Activated CD8-positive, alpha-beta memory T cell treated with anti-CD3 and anti-CD28 coated beads, Interleukin-2, amount 50 U/mL, for 48 hours (primary cell): ENCODE measurements at places on chromosomes 3 and 15.

- no peak for DNase-seq
Observed at GRCh38 chr3:113428581-113428980, 12.7 kb downstream of the CFAP44 start.

DNA sequence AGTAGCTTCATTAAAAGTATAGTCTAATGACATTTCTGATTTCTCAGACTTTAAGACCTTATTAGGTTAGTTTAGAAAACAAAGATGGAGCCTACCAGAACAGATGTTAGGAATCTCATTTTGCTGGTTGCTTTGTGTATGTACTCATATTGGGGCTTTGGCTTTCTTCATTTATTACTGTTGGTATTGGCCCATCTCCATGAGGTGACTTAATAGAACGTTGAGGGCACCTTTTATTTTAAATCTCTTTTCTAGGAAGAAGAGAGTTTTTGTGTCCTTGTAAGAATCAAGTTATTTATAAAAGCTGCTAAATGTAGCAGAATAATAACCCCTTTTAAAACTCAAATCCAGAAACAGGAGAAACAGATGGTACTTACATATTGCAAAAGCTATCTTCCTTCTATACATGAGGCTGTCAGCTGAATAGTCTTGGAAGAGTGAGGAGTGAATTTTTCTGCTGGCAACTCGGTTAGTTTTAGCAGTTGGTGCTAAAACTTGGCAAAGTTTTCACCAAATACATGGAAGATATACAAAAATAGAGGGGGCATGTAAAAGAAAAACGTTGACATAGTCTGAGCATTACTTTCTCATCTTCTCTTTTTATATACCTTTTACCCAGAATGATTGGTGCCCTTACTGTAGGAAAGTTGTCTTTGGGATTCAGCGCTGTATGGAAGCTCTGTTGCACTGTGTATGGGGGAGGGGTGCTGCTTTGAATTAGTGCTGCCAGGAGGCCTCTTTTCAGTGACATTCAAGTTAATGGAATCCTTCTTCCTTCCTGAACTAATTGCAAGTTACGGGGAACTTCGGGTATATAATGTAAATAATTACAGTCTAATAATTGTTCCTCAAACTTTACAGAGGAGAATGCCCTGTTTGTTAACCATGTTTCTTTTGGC, 35.8 kb downstream of the CTNNB1 start:
- DNase-seq = no peak

- no peak for DNase-seq
Observed at GRCh38 chr3:52721730-52722008, 15.8 kb downstream of the SPCS1 start.

DNA sequence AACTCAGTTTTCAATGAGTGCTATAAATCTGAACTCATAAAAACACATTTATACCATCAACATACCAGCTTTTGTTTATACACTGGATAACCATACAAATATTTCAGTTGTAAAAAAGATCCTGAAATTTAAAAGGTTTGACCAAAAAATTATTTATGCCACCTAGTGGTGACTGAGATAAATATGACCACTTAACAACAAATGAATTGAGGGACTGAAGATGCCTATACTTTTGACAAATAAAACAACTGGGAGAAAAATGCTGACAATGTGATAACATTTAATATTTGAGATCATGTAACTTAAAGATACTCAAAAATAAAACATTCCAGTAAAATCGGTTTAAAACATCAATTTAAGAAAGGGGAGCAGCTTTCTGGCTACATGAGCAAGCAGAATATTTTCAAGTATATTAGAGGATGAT, 30.4 kb downstream of the ATG3 start:
- no peak for DNase-seq

- DNase-seq = no peak
Observed at GRCh38 chr3:152466784-152467183, 198.1 kb downstream of the MBNL1 start.

- DNase-seq = no peak
Observed at GRCh38 chr3:113214917-113215595, 3.7 kb downstream of the BOC start.

DNA sequence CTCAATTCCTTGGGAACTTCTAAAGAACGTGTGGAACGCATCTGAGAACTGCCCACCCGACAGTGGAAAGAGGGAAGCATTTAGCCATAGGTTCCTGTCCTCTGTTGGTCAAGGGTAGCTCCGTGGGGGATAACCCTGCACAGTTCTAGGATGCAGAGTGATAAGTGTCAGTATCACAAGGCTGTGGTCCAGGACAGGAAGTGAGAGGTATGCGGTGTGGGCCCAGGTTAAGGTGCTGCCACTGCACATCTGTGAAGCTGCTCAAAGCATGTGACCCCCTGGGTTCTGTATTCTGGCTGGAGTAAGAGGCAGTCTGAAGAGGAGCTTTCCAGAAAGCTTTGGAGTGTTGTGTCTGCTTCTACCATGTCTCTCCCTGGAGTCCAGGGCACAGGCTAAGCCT, 51.7 kb upstream of the HES1 start:
- DNase-seq = no peak

GRCh38 chr3:12307136-12307535, 18.3 kb downstream of the PPARG start:
- no peak for DNase-seq

- peak; percentile 87 for DNase-seq
Observed at GRCh38 chr15:90059208-90059985, 42.9 kb downstream of the IDH2 start.

GRCh38 chr3:5197022-5197421, 9.5 kb downstream of the EDEM1 start:
- no peak for DNase-seq

DNA sequence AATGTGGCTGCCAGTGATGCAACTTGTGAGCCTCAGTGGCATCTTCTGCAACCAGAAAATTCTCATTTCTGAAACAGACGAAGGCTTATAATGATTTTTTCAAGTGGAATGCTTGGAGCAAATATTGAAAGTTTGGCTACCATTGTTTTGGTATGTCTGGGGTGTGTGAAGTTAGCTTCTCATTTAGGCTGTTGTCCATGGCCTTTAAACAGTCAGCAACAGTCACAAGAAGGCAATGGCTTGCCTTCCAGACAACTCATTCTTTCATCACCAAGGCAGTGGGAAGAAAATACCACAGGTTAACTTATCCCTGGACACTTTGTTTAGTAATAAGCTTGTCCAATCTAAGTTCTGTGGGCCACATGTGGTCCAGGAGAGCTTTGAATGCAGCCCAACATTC, 4.7 kb upstream of the BNC1 start:
- no peak for DNase-seq

- no peak for DNase-seq
Observed at GRCh38 chr3:160796089-160796812, 40.2 kb downstream of the PPM1L start.

- no peak for DNase-seq
Observed at GRCh38 chr3:136543385-136543784, 208.8 kb downstream of the STAG1 start.

DNA sequence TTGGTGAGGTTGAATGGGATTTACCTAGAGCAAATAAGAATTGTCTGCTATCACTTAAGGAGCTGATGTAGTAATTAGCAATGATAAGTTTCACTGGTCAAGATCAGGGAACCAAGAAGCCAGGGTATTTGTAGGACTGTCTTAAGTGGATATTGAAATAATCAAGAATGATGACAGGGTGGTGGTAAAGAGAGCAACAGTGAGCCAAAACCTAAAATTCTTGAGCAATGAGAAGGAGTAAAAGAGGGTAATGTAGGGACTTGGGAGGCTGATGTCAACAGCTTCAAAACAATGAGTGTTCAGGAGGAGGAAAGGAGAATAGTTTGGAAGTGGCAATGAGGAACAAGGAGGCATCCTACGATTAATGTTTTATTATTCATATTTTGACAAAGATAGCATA, 31.5 kb upstream of the SLC2A2 start:
- DNase-seq = no peak

DNA sequence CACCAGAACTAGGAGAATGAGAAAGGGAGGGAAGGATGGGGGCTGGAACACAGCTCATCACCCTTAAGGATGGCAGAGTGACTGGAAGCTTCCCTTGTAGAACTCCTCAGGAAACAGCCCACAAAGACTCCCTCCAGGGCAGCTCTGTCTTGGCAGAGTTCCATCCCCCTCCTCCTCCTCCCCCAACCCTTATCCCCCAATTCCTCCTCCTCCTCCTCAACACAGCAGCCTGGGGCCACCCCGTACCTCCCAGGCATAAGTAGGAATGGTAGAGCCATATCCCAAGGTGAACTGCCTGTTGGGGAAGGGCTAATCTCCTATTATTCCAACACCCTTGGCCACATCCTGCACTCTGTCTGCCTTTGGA, 38.8 kb downstream of the ADCY5 start:
- no peak for DNase-seq

GRCh38 chr3:182375916-182376315, 417.4 kb upstream of the ATP11B start:
- no peak for DNase-seq

GRCh38 chr3:112561484-112561733, 353 bp downstream of the ATG3 start:
- no peak for DNase-seq

DNA sequence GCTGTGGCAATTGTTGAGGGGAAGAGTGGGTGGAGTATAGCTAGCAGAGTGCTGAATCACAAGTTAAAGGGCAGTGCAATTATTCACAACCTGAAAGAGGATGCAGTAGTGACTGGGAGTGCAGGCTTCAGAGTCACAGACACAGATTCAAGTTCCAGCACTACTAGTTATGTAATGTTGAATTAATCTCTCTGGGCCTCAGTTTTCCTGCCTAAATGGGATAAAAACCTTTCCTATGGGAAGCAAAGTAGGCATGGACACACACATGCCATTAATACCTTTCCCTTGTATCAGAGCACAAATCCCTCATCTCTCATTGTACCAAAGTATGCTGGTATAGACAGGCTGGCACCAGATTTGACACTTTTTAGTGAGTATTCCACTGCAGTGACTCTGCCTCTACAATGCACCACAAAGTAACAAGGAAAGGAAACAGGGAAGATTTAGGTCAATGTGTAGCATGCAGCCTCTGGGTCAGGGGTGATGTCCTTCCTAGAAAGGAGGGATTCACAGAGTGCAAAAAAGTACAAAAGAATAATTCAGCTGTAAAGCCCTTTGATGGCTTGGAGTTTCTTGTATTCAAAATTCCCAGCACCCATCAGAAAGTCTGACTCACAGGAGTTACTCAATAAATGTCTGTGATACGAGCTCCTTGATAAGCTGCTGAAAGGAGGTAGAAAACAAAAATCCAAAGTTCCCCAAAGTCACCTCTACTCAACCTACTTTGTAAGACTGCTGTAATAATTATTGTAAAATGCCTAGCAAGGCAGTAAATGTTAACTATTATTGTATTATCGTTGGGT, 507.5 kb upstream of the TGFBR2 start:
- no peak for DNase-seq
